CD4-positive, alpha-beta memory T cell (primary cell): ENCODE measurements at places on chromosomes 6 and 20.

DNA sequence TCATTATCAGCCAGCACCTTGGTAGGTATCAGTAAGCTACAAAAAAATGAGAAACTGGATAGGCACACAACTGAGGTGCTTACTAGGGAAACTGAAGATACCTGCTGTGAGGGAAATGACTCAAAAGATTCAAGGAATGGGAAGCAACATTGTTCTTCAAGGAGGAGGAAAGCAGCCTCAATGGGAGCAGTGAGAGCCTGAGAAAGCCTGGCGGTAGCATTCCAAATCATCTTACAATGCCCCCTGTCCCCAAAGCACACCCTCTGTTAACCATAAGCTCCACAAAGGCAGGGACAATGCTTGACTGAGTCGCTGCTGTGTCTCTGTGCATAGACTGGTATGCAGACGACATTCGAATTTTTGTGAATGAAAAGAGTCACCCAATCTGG lies 10.6 kb downstream of the PKHD1 start:
- DNase-seq: no peak

DNA sequence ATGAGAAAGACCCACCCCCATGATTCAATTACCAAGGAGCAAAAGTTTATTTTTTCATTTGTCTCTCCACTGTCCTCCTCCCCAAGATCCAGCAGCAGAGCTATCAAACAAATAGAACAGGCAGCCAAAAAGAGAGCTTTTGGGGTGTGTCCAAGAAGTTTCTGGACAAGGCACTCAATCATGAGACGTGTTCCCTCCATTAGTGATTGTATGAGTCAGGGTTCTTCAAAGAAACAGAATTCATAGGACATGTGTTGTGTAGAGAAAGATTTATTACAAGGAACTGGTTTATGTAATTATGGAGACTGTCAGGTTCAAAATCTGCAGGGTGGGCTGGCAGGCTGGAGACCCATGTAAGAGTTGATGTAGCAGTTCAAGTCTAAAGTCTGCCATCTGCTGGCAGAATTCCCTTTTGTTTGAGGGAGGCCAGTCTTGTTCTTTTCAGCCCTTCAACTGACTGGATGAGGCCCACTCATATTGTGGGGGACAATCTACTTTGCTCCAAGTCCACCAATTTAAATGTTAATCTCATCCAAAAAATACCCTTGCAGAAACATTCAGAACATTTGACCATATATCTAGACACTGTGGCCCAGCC lies 248.1 kb upstream of the OPRM1 start:
- DNase-seq: no peak

- no peak for DNase-seq
Measured at GRCh38 chr6:40794586-40794985, 207.4 kb upstream of the LRFN2 start.

- DNase-seq: no peak
Measured at GRCh38 chr6:132060591-132060990, 109.4 kb upstream of the CCN2 start.

- DNase-seq: peak; percentile 33
Measured at GRCh38 chr6:41548098-41548840, 2.1 kb downstream of the FOXP4 start.

DNA sequence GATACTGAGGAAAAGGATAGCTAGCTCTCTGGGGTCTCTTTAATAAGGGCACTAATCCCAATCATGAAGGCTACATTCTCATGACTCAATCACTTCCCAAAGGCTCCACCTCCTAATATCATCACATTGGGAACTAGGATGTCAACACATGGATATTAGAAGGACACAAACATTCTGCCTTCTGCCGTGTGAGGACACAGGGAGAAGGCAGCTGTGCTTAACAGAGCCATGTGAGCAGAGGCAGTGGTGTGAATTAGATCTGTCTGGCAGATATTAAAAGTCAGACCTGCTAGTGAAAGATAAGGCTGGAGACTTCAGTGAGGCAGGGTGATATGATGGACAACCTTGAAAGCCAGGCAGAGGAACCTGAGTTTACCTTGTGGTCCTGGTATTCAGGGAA lies 341.9 kb downstream of the ARHGAP18 start:
- DNase-seq: no peak

GRCh38 chr6:128337619-128338018 lies 182.8 kb downstream of the PTPRK start:
- DNase-seq: no peak

- peak; percentile 40 for DNase-seq
Measured at GRCh38 chr6:16764188-16764950, 3.1 kb upstream of the ATXN1 start.

DNA sequence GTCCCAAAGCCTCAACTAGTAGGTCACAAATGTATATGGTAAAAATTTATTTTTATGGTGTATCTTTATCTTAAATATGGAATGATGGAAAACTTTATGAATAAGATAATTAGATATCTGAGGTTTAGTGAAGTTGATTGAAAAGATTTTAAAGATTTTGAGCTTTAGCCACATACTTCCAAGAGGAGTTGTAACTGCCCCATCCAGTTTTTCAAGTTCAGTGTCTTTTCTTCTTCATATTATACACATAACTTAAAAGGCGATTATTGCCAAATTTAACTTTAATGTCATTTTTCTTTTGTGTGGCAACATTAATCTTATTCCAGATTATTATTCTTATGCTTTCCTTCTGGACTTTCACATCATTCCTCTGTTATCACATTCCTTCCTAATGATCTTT lies 266.4 kb downstream of the TINAG start:
- DNase-seq: no peak

DNA sequence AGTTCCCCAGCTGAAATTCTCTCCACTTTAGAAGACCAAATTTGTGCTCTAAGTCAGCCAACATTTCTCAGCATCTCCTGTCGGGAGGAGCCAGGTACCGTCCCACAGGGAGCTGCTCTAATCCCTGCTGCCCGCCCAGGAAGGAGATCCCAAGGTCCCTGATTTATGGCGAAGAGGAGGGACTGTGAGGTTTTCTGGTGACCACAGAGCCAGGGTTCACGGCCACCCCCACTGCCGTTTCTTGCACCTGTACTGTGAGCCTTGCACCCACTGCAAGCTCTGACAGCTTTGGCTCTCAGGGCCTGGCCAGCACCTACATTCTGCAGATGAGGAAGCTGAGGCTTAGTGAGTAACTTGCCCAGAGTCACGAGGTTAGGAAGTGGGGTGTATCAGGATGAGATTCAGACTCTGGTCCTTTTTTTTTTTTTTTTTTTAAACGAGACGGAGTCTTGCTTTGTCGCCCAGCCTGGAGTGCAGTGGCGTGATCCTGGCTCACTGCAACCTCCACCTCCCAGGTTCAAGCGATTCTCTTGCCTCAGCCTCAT lies 34.9 kb downstream of the FOXC1 start:
- DNase-seq: no peak

- DNase-seq: peak; percentile 79
Measured at GRCh38 chr6:141483598-141484061, 649.1 kb upstream of the GJE1 start.

DNA sequence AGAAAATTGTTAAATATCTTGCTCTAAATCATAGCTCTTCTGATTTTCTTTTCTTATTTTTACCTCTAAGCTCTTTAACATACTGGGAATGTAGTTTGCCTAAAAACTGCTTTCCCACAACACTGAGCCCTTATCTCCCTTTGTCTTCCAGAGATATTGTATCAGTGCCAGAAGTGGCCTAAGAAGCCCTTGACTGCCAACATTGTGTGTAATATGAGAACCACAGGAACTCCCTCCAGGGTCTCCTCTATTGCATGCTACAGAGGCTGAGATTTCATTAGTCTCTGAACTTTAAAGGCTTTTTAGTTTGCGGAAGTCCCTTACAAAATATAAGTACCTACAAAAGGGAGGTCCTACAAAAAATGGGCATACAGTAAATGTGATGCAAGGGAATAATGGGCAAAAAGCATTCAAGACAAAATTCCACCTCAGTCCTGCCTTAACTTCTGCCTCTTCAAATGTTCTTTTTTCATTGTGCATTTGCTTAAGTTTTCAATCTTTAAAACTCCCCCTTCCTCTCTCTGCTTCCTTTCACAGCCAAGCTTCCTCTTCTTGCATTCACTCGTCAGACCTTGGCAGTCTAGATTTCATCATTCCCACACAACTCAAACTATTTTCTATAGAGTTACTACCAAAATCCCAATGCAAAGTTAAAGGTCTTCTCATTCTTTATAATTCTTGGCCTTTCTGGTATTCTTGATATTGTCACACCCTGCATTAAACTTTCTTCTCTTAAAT lies 76.5 kb downstream of the ADGRG6 start:
- DNase-seq: no peak

DNA sequence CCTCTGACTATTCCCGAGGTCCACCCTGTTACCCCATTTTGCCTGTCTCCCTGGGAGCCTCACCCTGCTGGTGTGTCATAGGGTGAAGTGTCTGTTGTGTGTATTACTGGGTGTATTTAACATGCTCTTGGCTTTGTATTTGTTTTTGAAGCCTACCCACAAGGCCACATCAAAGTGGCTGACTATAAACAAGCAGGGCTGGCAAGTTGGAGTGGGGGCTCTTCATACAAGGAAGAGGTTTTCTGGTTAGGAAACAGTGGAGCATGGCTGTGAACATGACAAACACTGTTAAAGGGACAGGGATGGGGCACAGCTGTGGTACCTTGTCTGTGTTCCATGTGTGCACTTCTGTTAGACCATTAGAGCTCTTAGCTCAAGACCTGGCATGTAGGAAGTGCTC lies 26.3 kb downstream of the HECA start:
- DNase-seq: peak; percentile 88

DNA sequence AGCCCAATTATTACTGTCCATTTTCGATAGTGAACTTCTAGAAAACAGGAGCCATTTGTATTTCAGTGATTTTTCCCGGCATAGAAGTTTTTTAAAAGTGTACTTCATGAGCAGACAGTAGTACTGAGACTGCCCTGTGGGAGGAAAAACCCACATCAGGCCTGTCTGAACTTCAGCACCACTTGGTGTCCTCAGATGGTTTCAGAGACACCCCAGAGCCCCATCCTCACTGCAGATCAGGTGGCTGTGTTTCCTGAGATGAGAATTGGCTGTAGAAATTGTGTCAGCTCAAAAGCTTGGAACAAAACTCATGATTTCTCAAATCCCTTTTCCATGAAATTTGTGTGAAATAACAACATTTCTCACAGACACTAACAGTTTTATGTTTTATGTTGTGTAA lies 110.0 kb upstream of the RIN2 start:
- no peak for DNase-seq

DNA sequence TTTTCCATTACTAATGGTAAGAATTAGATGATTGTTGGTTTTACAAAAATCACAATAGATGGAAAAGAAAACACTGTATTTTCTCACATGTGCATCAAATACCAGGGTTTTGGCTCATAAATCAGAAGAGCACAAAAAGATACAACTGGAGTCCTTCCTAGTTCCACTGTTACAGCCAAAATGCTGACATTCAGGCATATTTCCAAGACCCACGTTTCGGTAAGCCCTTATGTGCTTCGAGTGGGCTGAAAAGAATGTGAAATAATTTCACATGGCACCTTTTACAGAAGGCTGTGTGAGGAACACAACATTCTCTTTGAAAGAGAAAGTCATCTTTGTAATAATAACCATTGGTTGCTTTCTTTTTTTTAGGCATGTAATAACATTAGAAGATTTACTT lies 326.7 kb upstream of the FLRT3 start:
- DNase-seq: no peak

GRCh38 chr6:134510920-134511319 lies 193.0 kb upstream of the SGK1 start:
- DNase-seq: no peak

GRCh38 chr20:62737271-62737811 lies 28.7 kb downstream of the NTSR1 start:
- DNase-seq: no peak

DNA sequence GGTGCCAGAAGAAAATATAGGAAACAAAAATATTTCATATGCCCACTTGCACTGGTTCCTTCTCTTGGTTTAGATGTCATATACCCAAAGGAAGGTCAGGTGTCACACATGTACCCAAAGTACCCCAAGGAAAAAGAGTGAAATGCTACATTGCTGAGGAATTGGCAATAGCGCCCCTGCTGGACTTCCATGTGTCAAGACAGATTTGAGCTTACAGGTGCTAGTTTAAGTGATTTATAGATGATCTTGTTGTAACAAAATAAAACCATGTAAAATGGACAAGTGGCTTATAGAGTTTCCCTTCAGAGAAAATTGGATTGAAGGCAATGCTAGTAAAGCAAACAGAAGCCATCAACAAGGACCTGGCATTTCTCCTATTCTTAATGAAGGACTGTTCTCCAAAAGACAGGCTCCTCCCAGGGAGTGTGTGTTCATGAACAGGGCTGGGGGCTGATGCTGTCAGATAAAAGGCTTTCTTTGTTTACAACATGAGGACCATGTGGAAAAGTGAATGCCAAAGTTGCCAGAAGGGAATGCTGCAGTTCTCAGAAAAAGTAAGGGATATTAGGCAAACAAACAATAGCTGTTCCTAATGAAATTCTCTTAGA lies 64.3 kb upstream of the PAK5 start:
- DNase-seq: no peak

- DNase-seq: peak; percentile 81
Measured at GRCh38 chr6:31769684-31770371, 7.3 kb downstream of the VWA7 start.

DNA sequence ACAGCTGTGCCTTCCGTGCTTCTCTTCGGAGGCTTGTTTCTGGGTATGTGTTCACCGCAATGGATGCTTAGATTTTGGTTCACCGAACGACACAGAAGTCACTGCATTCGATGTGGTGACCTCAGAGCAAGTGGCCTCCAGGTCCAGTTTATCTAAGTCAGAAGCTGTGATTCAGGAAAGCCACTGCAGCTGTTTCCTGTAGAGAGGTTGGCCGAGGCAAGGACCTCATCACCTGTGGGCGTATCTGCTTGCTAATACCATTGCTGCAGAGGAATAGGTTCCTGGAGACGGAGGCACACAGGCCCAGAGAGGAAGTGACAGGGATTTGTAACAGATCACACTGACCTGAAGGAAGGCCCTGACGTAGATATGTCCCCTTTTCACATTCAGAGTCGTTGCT lies 82.7 kb downstream of the FARS2 start:
- DNase-seq: no peak

GRCh38 chr20:2749951-2750490 lies 50.4 kb downstream of the CPXM1 start:
- DNase-seq: no peak

DNA sequence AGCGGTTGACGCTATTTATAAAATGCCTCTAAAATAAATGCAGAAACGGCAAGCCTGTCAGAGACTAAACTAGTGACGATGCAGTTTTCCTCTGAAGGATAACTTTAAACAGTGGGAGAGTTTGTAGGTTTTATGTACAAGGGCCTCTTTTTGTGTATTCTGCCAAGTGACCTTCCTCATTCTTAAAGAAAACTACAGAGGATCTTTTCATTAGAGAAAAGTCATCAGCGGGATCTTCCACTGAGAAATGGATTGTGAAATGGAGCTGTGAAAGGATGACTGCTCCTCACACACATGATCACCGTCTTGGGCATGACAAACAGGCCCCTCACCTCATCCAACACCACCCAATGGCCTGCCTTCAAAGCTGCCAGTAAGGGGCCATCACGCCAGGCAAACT lies 89.0 kb upstream of the LYRM2 start:
- no peak for DNase-seq

- no peak for DNase-seq
Measured at GRCh38 chr20:50772420-50773185, 22.3 kb upstream of the BCAS4 start.

GRCh38 chr20:60239956-60240355 lies 281.7 kb downstream of the CDH26 start:
- DNase-seq: no peak
